ENCODE measurements at places on chromosomes 2 and 18.
A peak's percentile ranks its signal among the peaks of the same experiment; 100 is the strongest.

DNA sequence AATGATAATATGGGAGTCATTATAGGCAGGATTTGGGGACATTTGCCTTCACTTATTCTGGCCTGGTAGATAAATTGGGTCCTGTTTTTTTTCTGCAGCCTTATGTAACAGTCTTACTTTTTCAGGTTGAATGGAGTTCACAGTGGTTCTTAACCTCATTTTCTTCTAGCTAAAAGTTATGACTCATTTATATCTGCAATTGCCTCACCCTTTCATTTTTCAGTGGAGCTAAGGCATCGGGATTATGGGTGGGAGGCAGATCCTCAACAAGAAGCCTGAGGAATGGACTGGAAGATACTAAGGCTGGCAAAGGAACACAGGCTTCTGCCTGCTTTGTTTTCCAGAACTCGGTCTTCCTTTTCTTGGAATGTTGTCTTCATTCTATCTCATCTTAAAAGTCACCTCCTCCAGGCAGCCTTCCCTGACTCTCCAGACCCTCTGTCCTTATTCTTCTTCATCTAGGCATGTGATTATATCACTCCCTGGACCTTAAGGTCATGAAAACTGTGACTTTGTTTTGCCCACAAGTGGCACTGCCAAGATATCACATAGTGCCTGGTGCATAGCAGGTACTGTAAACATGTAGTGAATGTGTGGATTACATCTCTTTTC, 41.0 kb upstream of the ACSL3 start:
- DNase-seq, result no peak

GRCh38 chr2:9100080-9100876, 96.8 kb upstream of the MBOAT2 start:
- no peak for DNase-seq

DNA sequence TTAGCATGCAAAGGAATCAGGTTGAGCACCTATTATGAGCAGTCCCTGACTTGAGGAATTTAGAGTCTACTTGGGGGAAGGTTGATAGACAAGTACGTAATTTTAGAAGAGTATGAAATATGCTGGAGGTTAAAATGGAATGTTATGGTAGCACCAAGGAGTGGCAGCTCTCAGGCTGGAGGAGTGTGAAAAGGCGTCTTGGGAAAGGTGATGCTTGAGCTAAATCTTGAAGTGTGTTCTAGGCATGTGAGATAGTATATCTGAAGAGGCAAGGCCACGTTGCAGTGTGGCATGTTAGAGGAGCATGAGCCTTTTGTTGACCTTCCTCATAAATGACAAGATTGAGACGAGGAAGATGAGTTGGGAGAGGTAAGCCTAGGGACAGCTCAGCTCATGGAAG, 39.3 kb downstream of the ADAM23 start:
- DNase-seq, result no peak

- no peak for DNase-seq
These were observed 144.8 kb downstream of the PXDN start for GRCh38 chr2:1599301-1600085.

GRCh38 chr2:71792926-71793761, 339.8 kb downstream of the DYSF start:
- no peak for DNase-seq

GRCh38 chr2:126496493-126496892, 159.5 kb upstream of the GYPC start:
- DNase-seq, result no peak

GRCh38 chr2:54531558-54531957, 75.4 kb downstream of the SPTBN1 start:
- DNase-seq, result no peak

GRCh38 chr2:222651718-222652418, 4.0 kb downstream of the FARSB start:
- DNase-seq, result no peak

GRCh38 chr18:48428475-48429177, 19.4 kb upstream of the ZBTB7C start:
- DNase-seq, result no peak

GRCh38 chr2:240387669-240388358, 47.6 kb upstream of the GPC1 start:
- DNase-seq, result no peak

DNA sequence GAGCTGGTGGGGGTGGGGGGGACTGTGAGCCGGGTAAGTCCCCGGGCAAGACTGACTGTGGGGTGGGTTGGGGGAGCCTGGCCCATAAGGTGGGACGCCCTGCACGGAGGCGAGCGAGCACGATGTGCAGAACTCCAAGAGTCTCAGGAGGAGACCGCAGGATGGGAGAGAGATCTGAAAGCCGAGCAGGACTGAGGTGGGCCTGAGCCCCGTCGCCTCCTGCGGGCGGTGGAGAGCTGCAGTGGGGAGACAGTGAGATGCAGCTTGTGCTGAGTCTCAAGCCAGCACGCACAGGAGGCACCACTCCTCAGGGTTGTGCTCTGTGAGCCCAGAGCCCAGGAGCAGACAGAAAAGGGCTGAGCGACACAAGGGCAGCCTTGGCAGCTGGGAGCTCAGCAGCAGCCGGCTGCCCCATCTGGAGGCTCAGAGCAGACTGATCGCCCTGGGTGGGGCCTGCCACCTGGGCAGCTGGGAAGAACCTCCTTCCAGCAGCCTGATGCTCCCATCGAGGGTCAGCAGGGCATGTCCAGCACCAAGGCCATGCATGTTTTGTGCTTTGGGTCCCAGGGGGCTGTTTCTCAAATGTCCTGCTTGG, 15.9 kb downstream of the ARHGEF4 start:
- no peak for DNase-seq

DNA sequence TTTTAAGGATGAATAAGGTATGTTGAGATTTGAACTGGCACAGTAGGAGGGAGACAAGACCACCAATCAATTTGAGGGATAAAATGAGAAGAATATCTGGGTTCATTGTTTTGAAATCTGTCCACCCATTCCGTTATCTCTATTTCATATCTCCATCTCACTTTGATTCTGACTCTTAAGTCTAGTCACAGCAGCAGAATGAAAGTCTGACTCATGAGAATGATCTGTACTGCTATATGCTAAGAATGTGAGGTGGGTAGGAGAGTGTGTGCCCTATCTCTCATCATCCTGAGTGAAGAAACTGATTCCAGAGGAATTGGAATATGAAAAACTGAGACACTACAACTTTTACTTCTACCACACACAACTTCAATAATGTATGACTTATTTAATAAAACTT, 1994.5 kb upstream of the PIK3C3 start:
- no peak for DNase-seq

- DNase-seq, result no peak
These were observed 8.5 kb upstream of the RMDN2 start for GRCh38 chr2:37916512-37917082.

DNA sequence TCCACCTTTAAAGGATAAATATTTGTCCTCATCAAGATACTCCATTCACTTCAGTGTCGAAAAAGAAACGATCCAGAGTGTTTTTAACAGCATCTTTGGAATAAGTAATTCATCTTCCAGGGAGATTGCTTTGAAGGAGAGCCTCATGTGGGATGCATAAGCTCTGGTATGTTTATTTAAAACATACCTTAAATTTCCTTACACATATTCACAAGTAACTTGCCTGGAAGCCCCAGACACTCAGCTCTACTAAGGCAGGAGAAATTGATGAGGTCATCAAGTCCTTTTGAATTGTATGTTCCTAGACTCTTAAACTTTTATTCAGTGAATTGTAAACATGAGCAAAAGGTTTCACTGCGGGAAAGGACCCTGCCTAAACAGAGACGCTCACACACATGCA, 103.0 kb downstream of the CDK15 start:
- no peak for DNase-seq

DNA sequence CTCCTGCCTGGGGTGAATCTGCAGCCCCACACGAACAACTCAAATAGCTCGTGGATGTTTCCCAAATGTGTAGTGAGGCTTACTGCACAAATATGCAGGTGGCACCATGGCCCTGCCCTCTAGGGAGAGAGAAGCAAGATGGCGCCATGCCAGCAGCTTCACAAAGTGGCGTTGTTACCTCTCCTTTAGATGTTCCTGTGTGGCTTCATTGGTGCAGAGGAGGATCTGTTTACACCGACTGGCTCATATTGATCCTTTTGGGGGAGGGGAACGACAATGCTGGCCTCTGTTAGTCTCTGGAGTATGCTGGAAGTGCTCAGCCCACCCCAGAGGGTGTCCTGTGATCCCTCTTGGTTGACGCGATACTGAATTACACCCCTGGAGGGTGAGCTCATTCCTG, 99.5 kb upstream of the GATA6 start:
- no peak for DNase-seq

DNA sequence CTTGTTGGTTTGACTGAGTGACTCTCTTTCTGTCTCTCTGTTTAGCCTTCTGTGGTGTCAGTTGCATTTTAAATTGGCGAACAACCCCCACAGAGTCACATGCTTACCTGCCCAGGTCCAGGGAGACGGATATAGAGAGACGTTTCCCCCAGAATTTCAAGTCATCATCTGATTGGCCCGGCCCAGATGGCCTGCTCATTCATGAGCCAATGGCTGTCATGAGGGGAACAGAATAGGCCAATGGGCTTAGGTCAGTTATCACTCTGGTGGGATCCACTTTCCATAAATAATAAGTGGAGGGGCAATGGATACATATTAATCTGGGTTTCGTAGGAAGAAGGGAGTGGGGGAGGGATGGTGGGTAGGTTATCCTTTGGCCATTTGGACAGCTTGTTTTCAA, 150.0 kb upstream of the SPRED2 start:
- no peak for DNase-seq

GRCh38 chr2:134445985-134446382, 192.1 kb downstream of the MGAT5 start:
- no peak for DNase-seq

GRCh38 chr18:50338122-50338521, 36.7 kb upstream of the SKA1 start:
- DNase-seq, result no peak

- no peak for DNase-seq
These were observed 44.8 kb downstream of the VIT start for GRCh38 chr2:36741188-36741837.

DNA sequence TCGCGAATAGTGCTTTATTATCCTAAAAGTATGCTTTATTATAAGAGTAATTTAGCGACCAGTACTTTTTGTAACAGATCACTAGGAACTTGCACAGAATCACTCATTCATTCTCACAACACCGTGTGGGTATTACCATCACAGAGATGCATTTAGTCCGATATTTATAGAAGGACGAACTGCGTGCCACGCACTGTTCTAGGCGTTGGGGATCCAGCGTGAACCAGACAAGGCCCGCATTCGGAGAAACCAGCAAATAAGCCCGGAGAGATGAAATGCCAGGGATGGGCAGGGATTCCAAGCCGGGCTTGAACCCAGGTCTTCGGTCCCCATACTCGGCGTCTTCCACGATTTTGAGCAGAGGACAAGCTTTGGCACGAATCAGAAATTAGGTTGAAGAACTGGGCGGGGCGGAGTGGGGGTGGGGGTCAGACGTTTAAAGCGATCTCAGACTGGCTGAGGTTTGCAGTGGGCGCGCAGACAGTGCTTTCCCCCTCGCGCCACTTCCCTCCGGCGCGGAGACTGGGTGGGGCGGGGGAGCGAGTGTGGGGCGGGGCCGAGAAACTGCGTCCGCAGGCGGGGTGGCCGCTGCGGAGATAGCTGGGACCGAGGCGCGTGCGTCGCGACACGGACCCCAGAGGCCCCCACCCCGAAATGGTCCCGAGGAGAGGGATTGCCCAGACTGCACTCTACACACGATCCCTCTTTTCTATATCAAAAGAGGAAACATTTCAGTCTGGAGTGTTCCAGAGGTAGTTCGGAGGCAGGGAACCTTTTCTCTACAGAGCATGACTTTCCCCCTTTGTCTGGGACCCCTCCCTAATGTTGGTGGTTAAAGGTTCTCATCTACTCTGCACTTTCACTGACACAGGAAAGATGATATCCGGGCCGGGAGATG, 1.1 kb upstream of the CXCR4 start:
- DNase-seq, result peak; percentile 83

DNA sequence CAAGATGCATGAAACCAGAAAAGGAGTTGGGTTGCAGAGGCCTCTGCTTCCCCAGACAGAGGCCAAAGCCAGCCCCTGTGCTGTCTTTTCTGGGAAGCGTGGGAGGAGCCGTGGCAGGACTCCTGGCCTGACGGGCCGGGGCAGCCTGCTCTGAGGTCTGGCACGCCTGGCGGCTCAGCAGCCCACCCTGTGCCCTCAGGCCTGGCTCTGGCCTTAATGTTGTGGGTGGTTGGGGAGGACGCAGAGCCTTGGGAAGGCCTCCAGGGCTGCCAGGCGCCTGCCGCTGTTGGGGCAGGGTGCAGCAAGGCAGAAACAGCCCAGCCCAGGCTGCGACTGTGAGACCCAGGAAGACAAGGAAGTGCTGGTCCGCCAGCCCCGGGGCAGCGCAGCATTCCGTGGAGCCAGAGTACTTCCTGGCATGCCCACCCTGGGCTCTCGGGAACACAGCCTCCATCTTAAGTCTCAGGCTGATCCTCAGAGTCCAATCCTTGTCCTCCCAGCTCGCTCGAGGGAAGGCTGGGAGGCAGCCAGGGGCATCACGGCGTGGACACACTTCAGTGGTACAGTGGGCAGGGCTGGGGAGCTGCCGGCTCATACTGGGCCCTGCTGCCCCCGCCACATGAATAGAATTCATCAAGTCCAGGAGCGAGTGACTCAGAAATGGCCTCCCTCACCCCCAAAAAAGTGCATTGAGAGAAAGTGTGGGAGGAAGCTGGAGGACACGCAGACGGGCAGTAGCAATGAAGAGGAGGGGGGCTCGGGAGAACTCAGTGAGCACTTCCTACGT, 72.6 kb downstream of the EMX1 start:
- DNase-seq, result no peak

DNA sequence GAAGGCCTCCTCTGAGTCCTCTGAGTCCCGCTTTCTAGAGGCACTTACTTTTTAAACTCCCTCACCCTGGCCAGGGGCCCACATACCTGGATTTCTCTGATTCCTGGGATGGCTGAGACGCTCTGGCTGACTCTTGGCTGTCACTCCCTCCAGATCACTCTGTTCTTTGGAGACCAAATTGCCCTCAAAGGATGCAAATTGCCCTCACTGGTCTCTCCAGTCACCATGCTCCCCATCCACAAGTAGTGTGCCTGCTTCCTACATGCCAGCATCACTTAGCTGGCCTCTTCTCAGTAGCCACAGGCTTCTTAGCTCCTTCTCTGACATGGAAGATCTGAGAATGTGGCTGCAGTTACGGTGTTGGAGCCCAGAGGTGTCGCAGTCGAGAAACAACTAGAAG, 41.3 kb upstream of the CCDC68 start:
- DNase-seq, result no peak

DNA sequence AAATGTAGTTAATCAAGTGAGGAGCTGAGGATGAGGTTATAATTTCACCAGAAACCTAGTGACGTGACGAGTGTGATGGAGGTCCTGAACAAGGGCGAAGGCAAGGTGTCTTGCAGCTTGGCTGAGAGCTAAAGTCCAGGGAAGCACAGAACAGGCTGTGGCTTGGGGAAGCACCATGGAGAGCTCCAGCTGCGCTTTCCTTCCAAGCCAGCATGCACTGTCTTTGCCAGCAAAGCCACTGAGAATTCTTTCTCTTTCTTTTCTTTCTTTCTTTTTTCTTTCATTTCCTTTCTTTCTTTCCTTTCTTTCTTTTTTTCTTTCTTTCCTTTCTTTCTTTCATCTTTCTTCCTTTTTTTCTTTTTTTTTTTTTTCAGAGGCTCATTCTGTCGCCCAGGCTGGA, 239.3 kb downstream of the FBXO15 start:
- no peak for DNase-seq
